ENCODE measurements at places on chromosomes 6 and 20. TPM values are rescaled to one million over a fixed set of nuclear protein-coding genes. Genes with fewer than 3 reads are reported as not detected.

- DNase-seq: no peak
Measured at GRCh38 chr20:3090565-3090964, 6.0 kb upstream of the AVP start.

DNA sequence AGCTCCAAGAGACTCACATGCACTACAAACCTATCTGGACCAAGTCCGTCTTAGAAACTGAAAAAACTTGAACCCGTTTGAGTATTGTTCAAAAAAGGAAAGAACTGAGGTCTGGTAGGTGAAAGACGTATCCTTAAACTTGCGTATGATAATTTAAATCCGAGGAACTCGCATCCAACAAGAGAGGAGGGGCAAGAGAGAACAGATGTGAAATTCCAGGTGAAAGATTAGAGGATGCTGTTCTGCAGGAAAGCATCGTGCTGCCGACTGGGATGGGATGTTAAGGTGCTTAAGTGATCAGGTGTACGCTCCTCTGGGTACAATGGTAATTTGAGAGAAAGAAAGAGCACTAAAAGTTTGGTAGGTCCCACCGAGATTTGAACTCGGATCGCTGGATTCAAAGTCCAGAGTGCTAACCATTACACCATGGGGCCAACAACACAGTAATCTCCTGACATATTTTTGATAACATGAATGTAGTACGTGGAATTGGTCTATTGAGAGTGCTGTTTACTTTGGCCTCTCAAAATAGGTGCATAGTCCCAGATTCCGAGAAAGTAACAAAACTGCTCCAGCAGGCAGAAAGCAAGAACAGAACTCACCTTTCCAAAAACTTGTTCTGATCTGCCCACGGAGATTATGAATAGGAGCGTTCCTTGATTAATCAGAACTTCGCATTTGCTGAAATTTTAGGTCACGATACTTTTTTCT, 53.5 kb upstream of the BTN3A2 start:
- no peak for DNase-seq

BPI gene
- 2.3 TPM for total RNA-seq

DNA sequence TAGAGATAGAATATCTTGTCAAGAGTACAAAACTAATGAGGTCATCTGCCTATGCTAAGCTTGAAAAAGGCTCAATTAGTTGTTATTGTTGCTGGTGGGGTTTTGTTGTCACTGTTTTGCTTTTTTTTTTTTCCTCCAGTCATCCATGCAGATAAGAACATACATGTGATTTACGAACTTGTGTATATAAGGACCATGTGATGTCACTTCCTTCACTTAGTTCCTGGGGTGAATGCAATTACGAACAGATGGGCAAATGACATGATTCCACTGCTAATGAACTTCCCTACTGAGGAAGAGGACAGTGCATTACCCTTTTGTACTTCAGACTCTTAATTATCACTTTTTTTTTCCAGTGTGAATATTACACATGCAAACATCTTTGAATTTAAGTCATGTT, 1175.3 kb upstream of the GJE1 start:
- no peak for DNase-seq

HLA-B gene
- 990 TPM for total RNA-seq

DNA sequence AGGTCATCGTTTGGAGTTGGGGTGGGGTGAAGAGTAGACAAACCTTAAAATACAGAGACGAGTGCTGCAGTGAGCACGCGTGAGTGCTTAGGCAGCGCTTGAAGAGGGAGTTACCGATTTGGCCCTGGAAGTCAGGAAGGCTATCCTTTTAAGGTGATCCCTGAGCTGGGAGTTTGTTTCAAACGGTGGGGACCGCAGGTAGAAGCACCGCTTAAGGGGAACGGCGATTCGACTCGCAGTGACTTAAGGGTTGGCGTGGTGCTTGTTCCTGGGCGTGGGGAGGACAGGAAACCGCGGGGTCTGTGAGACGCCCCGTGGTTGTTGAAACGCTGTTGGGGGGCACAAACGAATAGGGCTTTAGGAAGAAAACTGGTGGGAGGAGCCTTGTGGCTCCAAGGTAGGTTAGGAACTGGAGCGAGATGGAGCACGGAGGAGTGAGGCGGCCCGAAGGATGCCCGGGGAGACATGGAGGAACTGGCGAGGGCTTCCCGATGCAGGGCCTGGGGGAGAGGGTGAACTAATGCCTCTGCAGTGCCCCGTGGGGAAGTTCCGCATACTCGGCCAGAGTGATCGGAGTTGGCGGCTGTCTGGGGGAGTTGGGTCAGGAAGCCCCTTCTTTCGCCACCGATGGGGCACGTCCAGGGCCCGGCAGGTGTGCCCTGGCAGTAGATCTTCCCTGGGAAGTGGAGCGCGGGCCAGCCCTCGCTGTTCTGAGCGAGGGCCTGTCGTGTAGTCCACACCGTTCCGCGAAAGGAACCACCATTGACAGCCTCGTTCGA, 1.3 kb upstream of the CDYL start:
- peak; percentile 58 for DNase-seq

DNA sequence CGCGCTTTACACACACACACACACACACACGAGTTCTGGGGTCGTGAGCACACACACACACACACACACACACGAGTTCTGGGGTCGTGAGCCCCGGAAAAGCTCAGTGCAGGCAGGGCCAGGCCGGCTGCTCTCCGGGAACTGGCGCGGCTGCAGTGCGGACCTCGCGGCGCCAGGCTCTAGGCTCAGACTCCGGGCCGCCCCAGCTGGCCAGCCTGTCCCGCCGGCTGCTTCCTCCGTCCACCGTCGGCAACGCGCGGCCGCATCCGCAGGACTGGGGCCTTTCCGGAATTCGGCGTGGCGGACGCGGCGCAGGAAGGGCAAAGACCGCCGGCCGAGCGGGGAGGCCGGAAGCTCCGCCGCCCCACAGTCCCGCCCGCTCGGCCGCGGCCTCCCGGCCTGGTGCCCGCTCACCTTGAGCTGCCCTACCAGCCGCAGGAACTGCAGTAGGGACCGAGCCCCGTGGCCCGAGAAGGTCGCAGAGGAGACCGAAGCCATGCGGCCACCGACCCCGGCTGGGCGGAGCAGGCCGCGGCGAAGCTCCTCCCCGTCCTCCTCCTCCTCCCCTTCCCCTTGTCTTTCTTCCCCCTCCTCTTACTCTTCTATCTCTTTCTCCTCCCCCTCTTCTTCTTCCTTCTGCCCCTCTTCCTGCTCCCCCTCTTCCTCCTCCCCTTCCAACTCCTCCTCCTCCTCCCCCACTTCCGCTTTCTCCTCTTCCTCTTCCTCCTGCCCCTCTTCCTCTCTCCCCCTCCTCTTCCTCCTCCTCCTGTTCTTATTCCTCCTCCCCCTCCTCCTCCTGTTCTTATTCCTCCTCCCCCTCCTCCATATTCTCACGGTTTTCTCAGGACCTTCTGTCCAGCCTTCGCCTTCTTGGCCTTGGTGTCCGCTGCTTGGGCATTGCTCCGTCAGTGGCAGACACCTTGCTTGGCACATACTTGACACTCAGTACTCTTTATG, at the start of gene HDDC2:
HDDC2 (minus strand) TSS at position 533 of the 957 bp plus-strand sequence; CDS start at position 498, 35 bp downstream.
- peak; percentile 81 for DNase-seq

GRCh38 chr20:1671891-1672669, 14.5 kb upstream of the SIRPG start:
- DNase-seq: no peak

SMLR1 gene
- not detected for total RNA-seq

DNA sequence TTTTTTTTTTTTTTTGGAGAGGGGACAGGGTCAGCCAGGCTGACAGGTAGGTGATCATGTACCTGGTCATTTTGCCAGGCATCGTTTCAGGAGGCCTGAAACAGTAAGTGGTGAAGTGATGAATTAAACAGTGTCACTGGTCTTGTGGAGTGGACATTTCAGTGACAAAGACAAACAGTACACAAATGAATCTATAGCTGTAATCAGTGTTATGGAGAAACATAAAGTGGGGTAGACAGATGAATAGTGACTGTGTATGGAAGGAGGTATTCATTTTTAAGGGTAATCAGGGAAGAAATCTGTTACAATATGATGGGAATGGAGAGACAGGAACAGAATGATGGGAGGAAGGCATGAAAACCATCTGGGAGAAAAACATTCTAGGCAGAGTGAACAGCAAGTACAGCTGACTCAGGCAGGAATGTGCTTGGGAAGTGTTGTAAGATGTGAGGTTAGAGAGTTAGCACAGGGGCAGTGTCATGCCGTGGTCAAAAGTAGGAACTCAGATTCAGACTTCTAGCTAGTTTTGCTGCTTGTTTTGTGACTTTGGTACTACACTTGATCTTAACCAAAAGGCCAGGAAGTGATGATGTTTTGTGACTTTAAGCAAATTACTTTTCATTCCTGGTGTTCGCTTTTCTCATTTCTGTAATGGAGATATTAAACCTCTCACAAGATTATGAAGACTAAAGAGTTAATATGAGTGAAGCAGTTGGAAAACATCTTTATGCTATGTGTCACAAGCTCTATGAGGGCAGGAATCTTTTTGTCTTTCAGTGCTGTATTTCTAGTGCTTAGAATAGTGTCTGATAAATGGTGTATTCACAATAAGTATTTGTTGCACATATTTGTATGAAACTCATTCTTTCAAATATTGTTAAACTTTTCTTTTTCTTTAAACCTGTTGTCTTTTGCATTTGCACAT, 43.4 kb downstream of the QKI start:
- no peak for DNase-seq

DNA sequence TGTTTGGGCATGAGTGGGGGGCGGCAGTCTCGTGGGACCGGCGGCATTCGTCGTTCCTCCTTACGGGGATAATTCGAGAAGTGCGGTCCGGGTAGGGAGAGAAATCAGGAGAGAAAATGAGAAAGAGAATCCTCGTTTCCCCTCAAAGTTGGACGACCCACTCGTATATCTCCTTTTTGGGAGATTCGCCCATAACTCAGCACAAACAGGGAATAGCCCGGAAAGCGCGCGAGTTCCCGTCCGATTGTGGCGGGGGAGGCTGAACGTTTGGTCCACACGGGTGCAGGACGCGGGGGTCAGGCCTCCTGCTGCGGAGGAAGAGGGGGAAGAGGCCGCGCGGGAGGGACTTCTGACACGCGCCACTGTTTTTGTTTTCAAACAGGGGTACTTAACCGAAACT, 42.4 kb downstream of the POPDC3 start:
- no peak for DNase-seq

DNA sequence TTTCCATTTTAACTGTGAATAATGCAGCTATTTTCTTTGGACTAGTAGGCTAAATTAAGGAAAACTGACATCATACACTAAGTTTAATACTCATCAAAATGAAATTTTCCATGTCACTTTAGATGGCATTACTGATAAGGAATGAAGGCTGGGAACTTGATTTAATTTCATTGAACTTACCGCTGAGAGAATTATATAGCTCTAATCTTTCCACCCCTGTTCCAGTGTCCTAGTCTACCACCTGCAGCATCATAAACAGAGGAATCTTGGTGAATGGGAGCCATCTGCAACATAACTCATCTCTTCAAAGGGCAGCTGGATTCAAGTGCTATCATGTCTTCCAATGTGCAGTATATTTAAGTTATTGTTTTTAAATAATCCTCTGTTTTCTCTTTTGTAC, 1395.2 kb downstream of the EPHA7 start:
- no peak for DNase-seq

SLC17A3 gene
- total RNA-seq: not detected

XKR7 gene
- not detected for total RNA-seq

DNA sequence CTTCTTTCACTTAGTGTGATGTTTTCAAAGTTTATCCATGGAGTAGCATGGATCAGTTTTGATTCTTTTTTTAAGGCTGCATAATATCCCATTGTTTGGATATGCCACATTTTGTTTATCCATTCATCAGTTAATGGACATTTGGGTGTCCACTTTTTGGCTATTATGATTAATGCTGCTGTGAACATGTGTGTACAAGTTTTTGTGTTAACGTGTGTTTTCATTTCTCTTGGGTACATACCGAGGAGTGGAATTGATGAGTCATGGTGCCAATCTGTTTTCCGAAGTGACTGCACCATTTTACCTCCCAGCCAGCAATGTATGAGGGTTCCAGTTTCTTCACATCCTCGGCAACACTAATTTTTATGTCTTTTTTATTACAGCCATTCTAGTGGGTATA, 78.4 kb upstream of the CCDC28A start:
- DNase-seq: no peak

DNA sequence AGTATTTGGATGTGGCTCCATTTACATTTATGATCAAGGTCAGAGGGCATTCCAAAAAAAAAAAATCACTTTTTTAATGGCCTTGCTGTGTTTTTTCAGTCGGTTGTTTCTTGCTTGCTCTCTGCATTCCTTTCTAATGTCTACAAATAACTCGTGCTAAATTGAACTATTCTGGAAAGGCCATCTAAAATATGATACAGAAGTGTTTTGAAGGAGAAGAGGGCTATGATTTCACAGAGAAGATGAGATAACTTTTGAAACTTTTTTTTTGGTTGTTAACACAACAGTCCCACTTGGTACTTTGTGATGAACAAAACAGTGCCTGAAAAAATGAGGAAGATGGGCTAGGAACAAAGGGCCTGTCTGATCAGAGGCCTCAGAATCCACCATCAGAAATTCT, 156.1 kb upstream of the SMLR1 start:
- no peak for DNase-seq

DNA sequence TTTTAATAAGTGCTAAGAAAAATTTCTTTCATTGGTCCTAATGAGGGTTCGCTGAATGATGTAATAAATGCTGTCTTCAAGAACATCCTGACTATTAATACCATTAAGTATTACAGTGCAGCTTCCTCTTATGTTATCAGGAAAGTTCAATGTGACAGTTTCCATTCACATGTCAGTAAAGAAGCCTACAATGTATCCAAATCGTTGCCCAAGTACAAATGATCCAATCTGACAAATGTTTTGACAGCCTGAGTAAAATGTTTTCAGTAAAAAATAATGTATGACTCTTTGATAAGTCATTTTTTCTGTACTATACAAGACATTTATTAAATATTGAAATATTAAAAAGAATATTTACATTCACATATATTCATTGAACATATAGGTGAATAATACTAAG, 496.1 kb upstream of the MANEA start:
- DNase-seq: no peak

GABRR2 gene
- 1.7 TPM for total RNA-seq

CTAGE9 gene
- not detected for total RNA-seq

DNA sequence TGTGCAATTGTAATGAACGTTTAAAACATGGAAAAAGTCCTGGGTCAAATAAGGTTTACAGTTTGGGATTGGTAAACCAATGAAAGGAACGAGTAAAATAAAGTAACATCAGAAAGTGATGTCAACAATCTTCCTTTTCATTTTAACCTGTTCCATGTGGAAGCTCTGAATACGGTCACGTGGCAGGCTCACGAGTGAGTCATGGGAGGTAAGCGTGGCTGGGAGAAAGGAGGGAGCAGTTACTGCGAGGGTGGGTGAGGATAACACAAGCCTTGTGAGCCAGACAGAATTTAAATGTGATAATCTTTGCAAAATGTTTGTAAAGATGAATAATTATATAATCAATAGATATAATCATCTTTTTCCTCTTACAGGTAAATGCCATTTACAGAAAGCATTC, 171.3 kb upstream of the HDAC2 start:
- no peak for DNase-seq

L3MBTL1 gene
- 23.0 TPM for total RNA-seq

GRCh38 chr20:3784216-3784853, 2.2 kb downstream of the CENPB start:
- no peak for DNase-seq

GRCh38 chr20:15902493-15902892, 670.8 kb downstream of the KIF16B start:
- DNase-seq: no peak

- peak; percentile 70 for DNase-seq
Measured at GRCh38 chr20:46512943-46513844, at the start of gene ZNF334. TSS of gene ZNF334 (minus strand) at chr20:46513559. CDS start at chr20:46512102, 1,457 bp downstream.

UNC5CL gene
- total RNA-seq: 1.6 TPM

GRCh38 chr6:107585815-107586435, 96.0 kb downstream of the SOBP start:
- no peak for DNase-seq
